Regular cardiac myocyte (primary cell): ENCODE measurements at places on chromosomes 5 and 9. TPM values are rescaled to one million over a fixed set of nuclear protein-coding genes. Genes with fewer than 3 reads are reported as not detected.

The LCN9 gene
- total RNA-seq, result not detected in 2 replicates

The SPATA31D4 gene
- not detected in 2 replicates for total RNA-seq

The TSLP gene
- 13.5 and 13.6 TPM in 2 replicates for total RNA-seq

The SLC34A3 gene
- total RNA-seq, result not detected in 2 replicates

The CCNJL gene
- total RNA-seq, result 0.58 and 0.85 TPM in 2 replicates

The TMEFF1 gene
- total RNA-seq, result 1.5 and 3.7 TPM in 2 replicates

The SPATA31C1 gene
- total RNA-seq, result not detected in 2 replicates

The EIF4EBP3 gene
- 0.58 TPM in 1 of 2 replicates, not detected in the other for total RNA-seq

The RNF180 gene
- 4.0 and 8.7 TPM in 2 replicates for total RNA-seq

The FSTL4 gene
- under 0.01 TPM in 1 of 2 replicates, not detected in the other for total RNA-seq

The FOXD4L4 gene
- under 0.01 TPM in 2 replicates for total RNA-seq

The NDUFA8 gene
- 23.7 and 68.6 TPM in 2 replicates for total RNA-seq

The STC2 gene
- 449 and 1,347 TPM in 2 replicates for total RNA-seq

The LCN6 gene
- not detected in 2 replicates for total RNA-seq

The FOXD4L5 gene
- total RNA-seq, result under 0.01 and 0.19 TPM in 2 replicates

The SPINK4 gene
- total RNA-seq, result not detected in 2 replicates

The HTR1A gene
- not detected in 2 replicates for total RNA-seq

The LHX3 gene
- under 0.01 TPM in 1 of 2 replicates, not detected in the other for total RNA-seq

The LCP2 gene
- total RNA-seq, result not detected in 2 replicates
